A549 treated with GW870086 at 1 μM for 4 hours (cell line): ENCODE measurements at places on chromosomes 1 and 21. TPM values are rescaled to one million over a fixed set of nuclear protein-coding genes. Genes with fewer than 3 reads are reported as not detected.

Gene PTPRC
- total RNA-seq, result not detected in 5 replicates

Gene SEC16B
- 0.62 to 0.86 TPM (median 0.75 TPM) in 5 replicates for total RNA-seq

Gene TMEM61
- total RNA-seq, result 0.13 to 0.62 TPM (median 0.55 TPM) in 5 replicates

Gene DNAJC28
- total RNA-seq, result 0.17 to 0.49 TPM (median 0.29 TPM) in 5 replicates

Gene SERTAD4
- 0.39 to 0.57 TPM (median 0.46 TPM) in 5 replicates for total RNA-seq

Gene CELA3B
- not detected in 5 replicates for total RNA-seq

Gene FAM131C
- 15.1 to 21.1 TPM (median 19.8 TPM) in 5 replicates for total RNA-seq

Gene RAB42
- total RNA-seq, result 2.7 to 4.0 TPM (median 3.2 TPM) in 5 replicates

Gene IFNAR2
- total RNA-seq, result 12.8 to 18.7 TPM (median 18.0 TPM) in 5 replicates

Gene CHI3L1
- total RNA-seq, result not detected in 5 replicates

Gene UBE2U
- total RNA-seq, result not detected in 5 replicates

Gene FMO5
- total RNA-seq, result 0.22 to 0.42 TPM (median 0.29 TPM) in 5 replicates

Gene PLPPR4
- not detected in 5 replicates for total RNA-seq

Gene PCAT6
- 2.4 to 3.9 TPM (median 3.3 TPM) in 5 replicates for total RNA-seq

Gene OLFML3
- total RNA-seq, result 3.4 to 5.4 TPM (median 4.0 TPM) in 5 replicates

Gene APCS
- total RNA-seq, result not detected in 5 replicates

Gene PKP1
- total RNA-seq, result 0.02 to 0.07 TPM (median 0.05 TPM) in 4 of 5 replicates, not detected in the other

Gene SDCCAG8
- 43.4 to 52.7 TPM (median 45.6 TPM) in 5 replicates for total RNA-seq

Gene KCNE1
- not detected in 5 replicates for total RNA-seq

Gene TADA1
- 9.6 to 13.4 TPM (median 12.4 TPM) in 5 replicates for total RNA-seq

Gene DDAH1
- total RNA-seq, result 6.2 to 8.1 TPM (median 7.0 TPM) in 5 replicates

Gene PRAMEF17
- total RNA-seq, result not detected in 5 replicates

Gene FMO3
- total RNA-seq, result not detected in 5 replicates

Gene SDC3
- total RNA-seq, result 7.9 to 9.7 TPM (median 8.3 TPM) in 5 replicates

Gene KANK4
- total RNA-seq, result 0.26 to 0.74 TPM (median 0.64 TPM) in 5 replicates

Gene CLEC20A
- total RNA-seq, result not detected in 5 replicates

Gene PLA2G2D
- not detected in 5 replicates for total RNA-seq

Gene KRTAP11-1
- not detected in 5 replicates for total RNA-seq

Gene TMEM201
- total RNA-seq, result 10.9 to 14.4 TPM (median 13.7 TPM) in 5 replicates

Gene WNT2B
- total RNA-seq, result 0.10 to 0.39 TPM (median 0.17 TPM) in 5 replicates

Gene GPR157
- 3.2 to 9.0 TPM (median 6.9 TPM) in 5 replicates for total RNA-seq

Gene PDPN
- total RNA-seq, result not detected in 5 replicates

Gene NOS1AP
- total RNA-seq, result 0.30 to 0.50 TPM (median 0.36 TPM) in 4 of 5 replicates, not detected in the other

Gene HEYL
- total RNA-seq, result 2.9 to 3.6 TPM (median 3.0 TPM) in 5 replicates

Gene DISP1
- 1.3 to 2.2 TPM (median 2.0 TPM) in 5 replicates for total RNA-seq

Gene TNFRSF25
- total RNA-seq, result 3.3 to 5.0 TPM (median 4.5 TPM) in 5 replicates

Gene ASCL5
- 0.09 to 0.23 TPM (median 0.10 TPM) in 4 of 5 replicates, not detected in the other for total RNA-seq
